Activated naive CD8-positive, alpha-beta T cell treated with anti-CD3 and anti-CD28 coated beads, Interleukin-2, amount 10 ng/mL, durations not matched to agents 7 days and 5 days (primary cell): ENCODE measurements at places on chromosomes 4 and X.

- DNase-seq = no peak
These were observed 340.1 kb upstream of the RPS6KA3 start for GRCh38 chrX:20606831-20607230.

DNA sequence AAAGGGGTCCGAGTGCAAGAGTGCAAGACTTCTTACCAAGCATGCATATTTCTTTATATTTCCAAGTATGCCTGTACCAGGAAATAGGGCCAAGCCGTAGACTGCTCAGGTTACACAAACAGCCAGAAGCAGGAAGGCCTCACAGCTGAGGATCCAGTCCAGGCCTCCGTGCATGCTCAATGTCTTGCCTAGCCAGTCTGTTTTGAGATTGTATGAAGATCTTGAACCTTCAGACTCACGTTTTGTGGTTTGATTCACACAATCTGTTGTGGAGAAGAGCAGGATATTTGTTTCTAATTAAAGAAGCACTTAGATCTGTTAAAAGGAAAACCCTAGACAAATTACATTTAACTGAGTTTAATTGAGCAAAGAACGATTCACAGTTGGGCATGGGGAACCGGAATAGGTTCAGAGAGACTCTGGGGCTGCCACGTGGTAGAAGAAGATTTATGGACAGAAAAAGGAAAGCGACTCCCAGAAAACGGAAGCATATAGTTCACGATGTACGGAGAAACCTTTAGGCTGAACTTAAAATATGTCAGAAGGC, 1.2 kb downstream of the MGST2 start:
- DNase-seq = no peak

DNA sequence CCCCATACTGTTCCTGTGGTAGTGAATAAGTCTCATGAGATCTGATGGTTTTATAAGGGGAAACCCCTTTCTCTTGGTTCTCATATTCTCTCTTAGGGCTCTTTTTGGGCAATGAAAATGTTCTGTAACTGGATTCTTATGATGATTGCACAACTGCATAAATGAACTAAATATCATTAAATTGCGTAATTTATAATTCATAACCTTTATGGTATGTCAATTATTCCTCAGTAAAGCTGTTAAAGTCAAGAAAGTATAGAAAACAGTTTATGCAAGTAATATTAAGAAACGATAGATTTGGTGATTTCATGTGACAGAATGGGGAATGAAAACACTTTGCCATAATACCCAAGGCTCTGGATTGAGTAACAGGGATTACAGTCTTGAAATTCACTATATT, 33.5 kb upstream of the SPANXD start:
- no peak for DNase-seq

DNA sequence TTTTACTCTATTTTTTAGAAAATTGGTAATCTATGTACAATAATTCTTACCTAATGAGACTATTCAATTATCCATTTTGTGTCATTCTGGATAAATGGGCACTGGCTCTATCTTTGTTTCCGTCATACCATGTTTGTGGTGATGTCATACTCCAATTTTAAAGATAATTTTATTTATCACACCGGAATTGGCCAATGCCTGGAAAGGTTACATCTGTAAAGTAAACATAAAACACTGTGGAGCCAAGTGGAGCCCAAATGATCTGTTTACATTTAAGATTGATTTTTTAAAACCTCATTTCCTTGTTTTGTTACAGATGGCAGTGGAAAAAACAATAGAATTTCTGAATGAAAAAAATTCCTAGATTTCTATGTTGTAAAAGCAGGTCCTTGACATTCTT, 120.2 kb upstream of the GPRIN3 start:
- DNase-seq = no peak

DNA sequence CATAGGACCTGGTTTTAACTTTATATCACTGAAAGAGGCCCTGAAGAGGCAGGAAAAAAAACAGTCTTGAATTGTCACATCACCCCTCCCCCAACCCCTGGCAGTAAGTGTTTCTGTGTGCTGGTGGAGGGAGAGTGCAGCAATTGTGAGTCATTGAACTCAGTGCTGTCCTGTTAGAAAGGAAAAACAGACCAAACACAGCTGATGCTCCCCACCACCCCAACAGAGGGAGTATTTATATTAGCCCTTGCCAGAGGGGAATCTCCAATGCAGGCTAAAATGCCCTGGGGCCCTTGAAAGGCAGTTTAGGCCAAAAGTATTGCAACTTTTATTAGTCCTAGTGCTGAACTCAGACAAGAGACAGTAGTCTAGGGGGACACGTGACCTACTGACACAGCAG, 197.8 kb upstream of the AGTR2 start:
- DNase-seq = no peak

DNA sequence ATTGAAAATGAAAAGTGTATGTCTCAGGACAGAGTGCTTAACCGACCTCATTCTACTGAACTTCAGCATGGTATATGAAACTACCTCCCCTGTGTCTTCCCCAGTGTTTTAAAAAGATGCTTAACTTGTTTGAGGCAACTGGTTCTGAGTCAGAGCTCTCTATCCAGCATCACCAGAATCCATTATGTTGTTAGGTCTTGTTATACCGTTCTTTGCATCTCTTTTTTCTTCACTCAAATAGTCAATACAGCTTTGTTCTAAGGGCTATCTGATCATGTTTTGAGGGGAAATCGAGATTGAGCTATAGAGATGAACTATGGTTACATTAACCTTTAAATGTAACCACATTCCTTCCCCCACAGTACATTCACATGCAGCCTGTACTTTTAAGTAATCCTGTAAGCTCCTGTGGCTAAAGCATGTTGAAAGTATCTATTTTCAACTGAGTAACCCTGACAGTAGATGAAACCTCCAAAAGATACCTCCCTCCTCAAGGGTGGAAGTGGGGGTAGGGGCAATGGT, 514.4 kb downstream of the RPA4 start:
- no peak for DNase-seq

GRCh38 chr4:151401739-151402138, 7.2 kb upstream of the FHIP1A start:
- no peak for DNase-seq
